Activated naive CD4-positive, alpha-beta T cell treated with anti-CD3 and anti-CD28 coated beads, Interleukin-2, amount 50 U/mL, for 16 hours (primary cell): ENCODE measurements at places on chromosomes 6 and 20.

DNA sequence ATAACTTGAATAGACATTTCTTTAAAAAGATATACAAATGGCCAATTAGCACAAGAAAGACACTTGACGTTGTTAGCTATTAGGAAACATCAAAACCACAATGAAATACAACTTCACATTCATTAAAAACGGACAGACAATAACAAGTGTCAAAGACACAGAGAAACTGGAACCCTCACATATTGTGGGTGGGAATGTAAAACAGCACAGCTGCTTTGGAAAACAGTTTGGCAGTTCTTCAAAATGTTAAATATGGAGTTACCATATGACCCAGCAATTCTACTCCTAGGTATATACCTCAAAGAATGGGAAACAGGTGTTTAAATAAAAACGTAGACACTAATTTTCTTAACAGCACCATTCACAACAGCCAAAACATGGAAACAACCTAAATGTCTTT, 100.5 kb upstream of the SLC22A23 start:
- DNase-seq = no peak

DNA sequence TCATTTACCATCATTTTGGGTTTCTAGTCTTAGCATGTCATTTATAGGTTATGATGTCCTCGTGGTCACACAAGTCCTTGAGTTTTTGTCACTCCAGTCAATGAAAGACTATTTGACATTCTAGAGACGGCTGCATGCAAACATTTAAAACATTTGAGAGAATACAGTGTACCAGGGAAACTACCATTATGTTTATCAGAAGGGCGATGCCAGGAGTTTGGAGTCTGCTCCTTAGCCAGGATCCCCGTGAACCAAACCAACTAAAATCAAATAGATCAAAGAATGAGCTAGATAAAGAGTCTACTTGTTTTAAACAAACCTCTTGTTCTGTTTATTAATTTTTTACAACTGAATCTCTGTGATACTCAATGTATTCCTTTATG, 122.6 kb downstream of the OLIG3 start:
- DNase-seq = no peak

GRCh38 chr6:116450769-116451740, 10.1 kb upstream of the CALHM6 start:
- DNase-seq = no peak

DNA sequence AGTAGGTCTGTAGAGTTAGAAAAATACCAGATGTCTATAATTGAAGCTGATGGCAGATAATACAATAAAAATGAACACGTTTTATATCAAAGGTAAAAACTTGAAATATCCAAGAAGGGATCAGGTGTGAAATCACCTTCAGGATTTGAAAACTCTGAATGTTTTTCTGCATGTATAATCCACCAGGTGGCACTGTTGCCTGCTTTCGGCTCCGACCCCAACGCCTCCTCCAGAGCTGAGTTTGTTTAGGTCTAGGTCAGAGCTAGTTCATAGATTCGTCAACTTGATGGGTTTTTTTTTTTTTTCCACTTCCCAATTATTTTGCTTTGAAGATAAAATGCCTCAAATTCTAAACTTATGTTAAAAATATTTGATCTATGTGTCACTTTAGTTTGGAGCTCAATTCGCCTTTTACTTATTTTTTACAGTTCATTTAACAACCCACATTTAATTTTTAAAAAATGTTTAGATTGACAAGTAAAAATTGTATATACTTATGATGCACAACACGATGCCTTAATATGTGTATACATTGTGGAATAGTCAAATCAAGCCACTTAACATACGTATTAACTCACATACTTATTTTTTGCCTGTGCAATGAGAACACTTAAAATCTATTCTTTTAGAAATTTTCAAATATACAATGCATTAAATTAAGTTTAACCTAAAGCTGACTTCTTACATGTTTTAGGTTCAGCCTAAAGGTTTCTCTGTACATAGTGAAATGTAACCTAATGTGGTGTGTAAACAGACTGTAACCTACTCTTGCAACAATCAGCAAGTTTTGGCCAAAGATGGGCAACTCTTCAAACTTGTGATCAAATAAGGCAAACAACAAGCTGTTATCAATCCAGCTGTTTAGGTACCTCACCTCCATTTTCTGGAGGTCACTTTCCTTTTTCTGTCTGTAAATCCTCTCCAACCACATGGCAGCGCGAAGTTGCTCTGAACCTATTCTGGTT, 39.4 kb upstream of the ENPP4 start:
- DNase-seq = peak; percentile 49

GRCh38 chr6:117653949-117654348, 21.3 kb upstream of the NUS1 start:
- DNase-seq = no peak

DNA sequence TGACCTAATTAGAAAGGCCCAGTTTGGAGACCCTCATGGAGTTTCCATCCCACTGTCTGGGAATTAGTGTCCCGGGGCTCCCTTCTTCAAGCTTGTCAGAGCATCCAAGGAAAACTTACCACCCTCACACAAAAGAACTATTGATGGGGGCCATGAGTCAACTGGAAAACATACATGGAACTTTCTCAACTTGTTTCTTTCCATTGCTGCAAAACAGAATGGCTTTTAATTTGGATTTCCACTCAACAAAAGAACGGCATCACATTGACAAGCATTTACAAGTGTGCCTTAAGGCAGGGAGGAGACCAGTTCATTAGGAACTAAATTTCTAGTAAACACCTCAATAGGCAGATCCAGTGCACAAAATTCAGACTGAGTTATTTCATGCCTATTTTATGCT, 289.1 kb upstream of the PREP start:
- DNase-seq = no peak
